Anterior cingulate cortex (tissue), 58 donors: ENCODE measurements at places on chromosomes 16 and 17.

DNA sequence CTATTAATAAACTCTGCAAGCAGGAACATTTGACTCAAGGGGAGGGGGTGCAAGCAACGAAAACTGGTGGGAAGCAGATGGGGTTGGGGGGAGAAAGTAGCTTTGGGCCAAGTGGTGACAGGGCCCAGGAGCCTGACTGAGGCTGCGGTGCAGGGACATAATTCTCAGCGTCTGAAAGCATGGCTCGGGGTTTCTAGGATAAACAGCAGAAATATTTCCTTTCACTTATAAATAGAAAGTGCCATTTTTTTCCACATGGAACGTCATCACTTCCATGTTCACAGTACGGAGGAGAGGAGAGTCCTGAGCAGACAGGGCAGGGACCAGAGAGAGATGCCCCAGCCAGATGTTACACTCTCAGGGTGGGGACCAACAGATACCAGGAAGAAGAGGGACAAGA lies 197.1 kb downstream of the ZFHX3 start:
- no peak for DNase-seq

DNA sequence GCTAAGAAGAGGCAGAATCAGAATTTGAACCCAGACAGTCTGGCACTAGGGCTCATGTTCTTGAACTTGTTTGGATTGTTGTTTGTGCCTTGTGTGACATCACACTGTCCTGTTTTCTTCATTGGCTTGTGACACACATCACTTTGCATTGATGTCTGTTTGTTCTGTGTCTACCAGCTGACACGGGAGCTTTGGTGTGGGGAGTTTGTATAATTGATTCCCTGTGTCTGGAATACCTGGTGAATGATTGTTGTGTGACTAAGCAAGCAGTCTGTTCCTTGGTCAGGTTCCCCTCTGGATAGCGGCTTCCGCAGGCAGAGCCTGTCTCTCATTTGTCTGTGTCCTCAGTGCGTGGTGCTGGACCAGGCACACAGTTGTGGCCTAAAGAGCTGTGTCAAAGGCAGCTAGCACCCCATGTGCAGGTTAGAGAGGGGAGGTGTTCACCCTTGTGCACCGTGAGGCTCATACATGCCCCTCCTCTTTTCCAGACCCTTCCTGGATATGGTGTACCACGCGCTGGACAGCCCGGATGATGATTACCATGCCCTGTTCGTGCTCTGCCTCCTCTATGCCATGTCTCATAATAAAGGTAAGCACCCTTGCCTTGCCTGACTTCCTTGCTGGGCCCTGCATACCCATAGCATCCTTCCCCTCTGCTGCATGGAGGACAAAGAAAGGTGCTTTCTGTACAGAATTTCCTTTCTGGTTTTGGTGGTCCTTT lies 80.1 kb downstream of the CLEC16A start:
- no peak for DNase-seq

- no peak for DNase-seq
Measured at GRCh38 chr17:78976907-78977680, 2.6 kb downstream of the LGALS3BP start.

- DNase-seq, result no peak
Measured at GRCh38 chr17:15266325-15267125, 1.4 kb upstream of the PMP22 start.

- DNase-seq, result no peak
Measured at GRCh38 chr16:83023640-83024039, 396.9 kb downstream of the CDH13 start.

DNA sequence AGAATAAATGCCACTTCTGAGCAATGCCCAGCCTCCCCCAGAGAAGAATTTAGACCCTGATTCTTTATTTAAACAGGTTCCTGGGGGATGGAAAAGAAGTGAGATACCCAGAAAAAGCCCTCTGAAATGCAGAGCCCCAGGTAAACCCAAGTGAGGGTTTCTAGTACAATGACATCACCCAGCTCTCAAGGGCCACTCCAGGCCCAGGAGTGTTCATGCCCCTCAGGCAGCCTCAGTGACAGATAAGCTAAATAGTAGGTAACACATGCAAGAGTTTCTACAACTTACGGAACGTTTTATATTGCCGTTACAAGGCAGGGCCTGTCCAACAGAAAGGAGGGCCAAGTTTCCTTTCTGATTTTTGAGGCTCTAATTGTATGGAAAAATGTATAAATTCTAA lies 683.7 kb upstream of the SALL1 start:
- no peak for DNase-seq

DNA sequence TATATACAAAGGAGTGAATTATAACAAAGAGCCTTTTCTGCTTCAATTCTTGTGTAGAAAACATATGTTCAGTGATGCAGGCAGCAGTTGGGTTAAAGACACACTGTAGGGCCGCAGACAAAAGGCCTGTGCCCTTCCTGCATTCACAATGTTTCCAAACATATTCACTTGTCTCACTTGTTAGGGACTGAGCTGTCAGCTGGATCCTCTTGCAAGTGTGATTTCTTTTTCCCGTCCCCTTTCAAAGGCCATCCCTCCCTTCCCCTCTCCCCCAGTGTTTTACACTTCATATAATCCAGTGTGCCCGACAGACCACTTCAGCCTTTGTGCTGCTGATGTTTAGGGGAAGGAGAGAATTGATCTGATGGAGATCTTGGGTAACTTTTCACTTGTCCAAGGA lies 217.0 kb downstream of the FTO start:
- DNase-seq, result no peak

DNA sequence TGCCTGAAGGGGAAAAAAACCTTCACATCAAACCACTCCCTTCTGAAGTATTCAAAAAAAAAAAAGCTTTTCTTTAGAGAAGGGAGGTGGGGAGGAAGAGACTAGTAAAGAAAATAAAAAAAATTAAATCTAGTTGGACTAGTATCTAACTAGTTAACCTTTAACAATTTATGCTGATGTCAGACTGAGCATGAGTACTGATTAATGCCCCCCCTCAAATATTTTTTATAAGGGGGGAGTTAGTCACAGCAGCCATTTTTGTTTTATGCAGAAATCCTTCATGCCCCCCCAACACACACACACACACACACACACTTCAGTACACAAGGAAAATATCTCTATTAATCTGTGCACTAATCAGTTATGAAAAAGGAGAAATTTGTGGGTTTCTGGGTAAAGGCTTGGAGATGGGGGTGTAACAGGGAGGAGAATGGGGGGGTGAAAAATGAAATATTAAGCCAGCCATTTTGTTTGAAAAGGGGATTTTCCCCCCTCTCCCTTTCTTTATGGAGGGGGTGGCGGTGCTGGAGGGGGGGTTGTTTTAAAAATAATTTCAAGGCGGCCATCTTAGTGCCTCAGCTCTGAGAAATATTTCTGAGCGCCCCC lies 4.7 kb upstream of the CHD3 start:
- DNase-seq, result no peak

DNA sequence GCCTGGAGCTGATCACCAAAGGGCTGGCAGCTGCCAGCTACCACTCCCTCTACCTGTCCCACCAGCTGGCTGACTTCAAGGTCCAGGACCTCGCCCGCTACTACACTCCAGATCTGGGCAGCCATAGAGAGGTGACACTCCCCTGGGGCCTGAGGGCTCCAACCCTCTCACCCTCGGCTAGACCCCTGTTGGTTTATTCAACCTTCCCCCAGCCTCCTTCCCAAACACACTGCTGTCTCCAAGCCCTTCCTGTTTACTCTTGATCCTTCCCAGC lies 18.0 kb downstream of the ALOX12B start:
- no peak for DNase-seq

GRCh38 chr17:7043497-7044198 lies at the start of gene SLC16A11:
Gene SLC16A11 (minus strand): TSS chr17:7044092. CDS start chr17:7043513, 579 bp downstream.
- DNase-seq, result no peak

- no peak for DNase-seq
Measured at GRCh38 chr17:21012736-21013135, 30.1 kb downstream of the USP22 start.

GRCh38 chr16:73888840-73889490 lies 407.6 kb upstream of the PSMD7 start:
- DNase-seq, result no peak

GRCh38 chr16:8806272-8806983 lies 8.8 kb downstream of the PMM2 start:
- no peak for DNase-seq

DNA sequence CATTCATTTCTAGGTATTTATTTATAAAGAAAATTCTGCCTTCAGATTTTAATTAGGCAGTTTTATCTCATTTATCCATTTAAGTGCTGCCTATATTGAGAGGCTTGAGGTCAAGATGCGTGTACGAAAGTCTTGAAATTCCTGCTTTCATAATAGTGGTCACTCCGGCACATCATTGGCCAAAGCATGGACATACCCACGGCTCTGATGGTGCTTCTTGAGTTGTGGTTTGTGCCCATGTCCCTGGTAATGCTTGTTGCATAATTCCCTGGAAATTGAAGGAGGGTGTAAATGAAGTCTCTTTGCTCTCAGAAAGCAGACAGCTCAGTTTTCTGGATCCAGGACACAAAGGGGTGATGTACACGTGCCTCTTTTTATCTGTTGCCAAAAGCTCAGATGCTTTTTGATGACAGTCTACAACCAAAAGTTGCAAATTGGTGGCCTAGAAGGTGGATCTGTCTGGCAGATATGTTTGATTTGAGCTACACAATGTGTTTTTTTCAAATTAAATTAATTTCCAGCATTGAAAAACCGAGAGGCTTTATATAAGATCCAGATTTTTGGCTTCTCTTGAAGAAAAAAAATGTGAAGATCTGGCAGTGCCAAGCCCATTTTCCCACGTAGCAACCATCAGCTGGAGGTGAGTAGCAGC lies 94.4 kb downstream of the SHISA9 start:
- DNase-seq, result no peak

- DNase-seq, result no peak
Measured at GRCh38 chr16:83937922-83938885, 14.8 kb upstream of the OSGIN1 start.

GRCh38 chr17:66564992-66565465 lies 262.6 kb downstream of the PRKCA start:
- no peak for DNase-seq

GRCh38 chr17:9475101-9475658 lies 100.4 kb downstream of the STX8 start:
- peak; percentile 86 for DNase-seq

- DNase-seq, result no peak
Measured at GRCh38 chr17:69909389-69909788, 165.6 kb upstream of the KCNJ16 start.

- no peak for DNase-seq
Measured at GRCh38 chr16:68332411-68333121, 21.7 kb downstream of the PRMT7 start.

DNA sequence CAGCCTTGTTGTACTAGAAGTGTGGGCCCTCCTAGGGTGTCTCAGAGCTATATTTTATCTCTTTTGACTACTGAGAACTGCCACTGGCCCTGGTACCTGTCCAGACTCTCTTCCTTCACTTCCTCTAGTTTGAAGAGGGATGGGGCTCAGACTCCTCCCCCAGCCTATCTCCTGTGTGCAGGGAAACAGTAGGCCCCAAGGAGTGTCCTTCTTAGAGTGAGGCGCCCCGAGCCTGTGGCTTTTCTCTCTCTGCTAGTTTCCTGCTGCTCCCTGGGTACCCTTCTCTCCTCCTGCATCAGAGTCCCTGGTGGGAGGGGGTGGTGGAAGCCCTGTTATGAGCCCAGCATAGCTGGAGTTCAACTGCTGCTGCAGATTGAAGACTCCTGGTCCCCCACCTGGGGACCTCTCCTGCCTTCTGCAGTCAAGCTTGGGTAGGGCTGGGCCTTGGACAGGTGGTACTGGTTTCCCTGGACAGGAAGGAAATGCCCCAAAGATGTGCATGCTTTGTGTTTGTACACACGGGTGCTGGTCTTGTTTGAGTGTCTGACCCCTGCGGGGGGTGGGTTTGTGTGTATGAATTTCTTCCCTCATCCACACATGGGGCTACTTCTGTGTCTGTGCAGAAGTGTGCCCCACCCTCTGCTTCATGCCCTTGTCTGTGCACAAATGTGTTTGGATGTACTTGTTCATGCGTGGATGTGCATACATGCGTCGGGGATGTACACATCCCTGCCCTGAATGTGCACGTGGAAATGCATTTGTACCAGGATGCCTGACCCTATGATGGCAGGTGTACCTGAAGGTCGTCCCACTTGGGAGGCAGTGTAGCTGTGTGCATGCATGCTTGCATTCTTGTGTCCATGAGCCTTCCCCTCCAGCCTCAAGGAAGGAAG lies 6.9 kb downstream of the RARA start:
- no peak for DNase-seq

DNA sequence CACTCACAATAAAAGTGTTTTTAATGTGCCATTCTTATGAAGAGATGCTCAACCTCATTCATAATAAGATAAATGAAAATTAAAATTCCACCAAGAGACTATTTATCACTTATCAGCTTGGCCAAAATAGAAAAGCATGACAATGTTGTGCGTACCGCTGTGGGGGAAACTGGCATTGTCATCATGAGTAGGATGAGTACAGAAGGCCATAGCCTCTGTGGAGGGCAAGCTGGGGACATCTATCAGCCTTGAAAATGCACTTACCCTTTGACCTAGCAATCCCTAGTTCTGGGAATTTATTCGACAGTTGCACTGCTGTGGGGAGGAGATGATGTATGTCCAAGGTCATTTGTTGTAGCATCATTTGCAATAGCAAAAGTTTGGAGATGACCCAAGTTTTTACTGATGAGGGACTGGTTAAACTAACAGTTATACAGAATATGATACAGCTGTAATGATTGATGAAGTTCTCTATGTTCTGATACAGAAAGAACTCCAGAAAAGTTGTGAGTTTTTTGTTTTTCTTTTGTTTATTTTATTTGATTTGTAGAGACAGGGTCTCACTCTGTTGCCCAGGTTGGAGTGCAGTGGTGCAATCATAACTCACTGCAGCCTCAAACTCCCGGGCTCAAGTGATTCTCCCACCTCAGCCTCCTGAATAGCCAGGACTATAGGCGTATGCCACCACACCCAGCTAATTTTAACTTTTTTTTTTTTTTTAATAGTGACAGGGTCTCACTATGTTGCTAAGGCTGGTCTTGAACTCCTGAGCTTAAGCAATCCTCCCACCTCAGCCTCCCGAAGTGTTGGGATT lies 13.7 kb upstream of the PRKCB start:
- no peak for DNase-seq

- no peak for DNase-seq
Measured at GRCh38 chr16:17283016-17283415, 187.7 kb downstream of the XYLT1 start.

GRCh38 chr17:12512694-12513355 lies 152.9 kb upstream of the MYOCD start:
- no peak for DNase-seq

DNA sequence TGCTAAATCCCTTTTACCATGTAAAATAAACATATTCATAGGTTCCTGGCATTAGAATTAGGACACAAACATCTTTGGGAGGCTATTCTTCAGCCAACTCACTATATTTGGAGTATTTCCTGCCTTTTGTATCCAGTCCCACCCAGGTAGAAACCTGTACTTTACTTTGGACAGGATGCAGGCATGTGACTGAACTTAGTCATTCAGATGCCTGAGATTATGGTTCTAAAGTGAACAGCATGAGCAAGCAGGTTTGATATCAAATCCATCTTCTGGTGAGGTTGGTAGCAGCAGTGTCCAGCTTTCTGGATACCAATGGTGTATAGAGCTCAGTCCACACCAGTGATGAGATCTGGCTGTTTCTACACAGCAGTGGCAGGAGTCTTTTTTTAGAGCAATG lies 20.2 kb downstream of the CA10 start:
- no peak for DNase-seq

- DNase-seq, result peak; percentile 35
Measured at GRCh38 chr17:59221159-59221847, 992 bp downstream of the GDPD1 start.

- no peak for DNase-seq
Measured at GRCh38 chr17:45676695-45677094, 107.4 kb upstream of the CRHR1 start.
